Stimulated activated CD8-positive, alpha-beta memory T cell treated with anti-CD3 and anti-CD28 coated beads, Interleukin-12 subunit alpha, Interleukin-12 subunit beta, amount 100 ng/mL, for 4 hours (primary cell): ENCODE measurements at places on chromosomes 6 and 20.

DNA sequence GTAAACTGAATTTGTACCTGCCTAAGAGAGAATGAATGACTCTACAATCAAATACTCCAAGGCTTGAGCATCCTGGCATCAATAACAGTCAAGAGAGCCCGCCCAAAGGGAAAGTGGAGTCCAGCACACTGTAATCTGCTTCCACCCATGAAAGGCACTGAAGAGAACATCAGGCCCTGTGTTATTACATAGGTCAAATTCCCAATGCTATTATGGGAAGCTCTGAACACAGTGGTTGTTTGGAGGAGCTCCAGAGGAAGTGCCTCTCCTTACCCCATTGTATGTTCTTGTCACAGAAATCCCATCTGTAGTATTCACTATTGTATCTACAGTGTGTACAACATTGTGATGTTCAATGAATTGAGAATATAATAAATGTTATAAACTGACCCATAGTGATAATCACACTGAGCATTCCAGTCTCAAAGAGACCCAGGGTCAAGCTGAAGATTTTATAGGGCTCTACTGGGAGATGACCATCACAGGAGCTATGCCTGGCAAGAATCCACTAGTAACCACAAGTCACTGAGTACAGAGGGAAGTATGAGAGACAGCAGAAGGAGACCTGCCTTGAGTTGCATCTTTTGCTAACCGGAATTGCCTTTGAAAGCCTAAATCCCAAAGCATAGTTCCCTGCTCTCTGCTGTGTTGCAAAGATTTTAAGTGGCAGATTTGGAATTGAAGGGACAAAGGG, 446.7 kb downstream of the GJA1 start:
- DNase-seq = no peak

GRCh38 chr6:111276335-111276734, 189.0 kb downstream of the SLC16A10 start:
- DNase-seq = no peak

DNA sequence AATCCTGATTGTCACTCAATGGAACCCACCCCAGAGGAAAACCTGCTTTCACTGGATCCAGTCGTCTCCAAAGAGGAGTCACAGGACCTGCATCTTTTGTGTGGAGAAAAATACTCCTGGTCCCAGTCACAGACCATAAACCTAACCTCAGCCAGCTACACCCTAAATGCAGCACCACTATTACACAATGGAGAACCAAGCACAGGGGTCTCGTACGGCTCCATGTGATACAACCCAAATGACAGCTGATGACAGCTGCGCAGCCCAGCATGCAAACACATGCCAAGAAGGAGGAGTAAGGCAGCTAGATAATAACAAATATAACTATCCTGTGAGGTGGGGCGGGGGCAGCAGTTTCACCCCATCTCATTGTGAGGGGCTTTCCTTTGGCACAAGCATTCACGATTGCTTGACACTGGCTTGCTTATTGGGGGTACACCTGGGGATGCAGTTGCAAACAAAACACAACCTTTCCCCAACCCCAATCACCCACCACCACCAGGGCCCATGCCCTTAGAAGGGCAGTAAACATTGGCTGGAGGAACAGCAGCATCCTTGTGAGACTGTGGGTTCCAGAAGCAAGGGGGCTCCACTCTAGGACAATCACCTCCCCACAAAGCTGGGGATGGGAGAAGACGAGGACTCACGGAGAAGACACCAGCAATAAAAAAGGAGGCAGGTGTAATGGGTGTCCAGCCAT, 51.5 kb downstream of the TRERF1 start:
- DNase-seq = no peak

GRCh38 chr20:16434062-16434664, 139.1 kb downstream of the KIF16B start:
- peak; percentile 1 for DNase-seq

- DNase-seq = no peak
Measured at GRCh38 chr6:40634429-40634828, 47.3 kb upstream of the LRFN2 start.

- no peak for DNase-seq
Measured at GRCh38 chr6:41055149-41055548, 2.1 kb downstream of the APOBEC2 start.

DNA sequence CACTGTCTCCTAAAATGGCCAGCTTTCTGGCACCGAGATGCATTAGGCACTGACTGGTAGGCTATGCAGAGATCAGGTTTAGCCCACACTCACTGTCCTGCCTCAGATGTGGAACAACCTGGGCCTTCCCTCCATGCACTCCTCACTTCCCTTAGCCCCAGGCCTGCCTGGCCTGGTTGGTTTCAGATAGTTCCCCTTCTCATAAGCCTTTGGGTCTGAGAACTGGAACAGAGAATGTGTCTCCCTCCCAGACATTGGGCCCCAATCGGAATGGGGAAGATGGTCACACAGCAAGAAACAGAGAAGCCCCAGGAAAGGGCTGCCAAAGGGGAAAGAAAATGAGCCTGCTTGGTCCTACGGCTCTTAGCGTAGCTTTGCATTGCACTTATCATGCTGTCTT, 762.1 kb upstream of the CHD6 start:
- DNase-seq = no peak

DNA sequence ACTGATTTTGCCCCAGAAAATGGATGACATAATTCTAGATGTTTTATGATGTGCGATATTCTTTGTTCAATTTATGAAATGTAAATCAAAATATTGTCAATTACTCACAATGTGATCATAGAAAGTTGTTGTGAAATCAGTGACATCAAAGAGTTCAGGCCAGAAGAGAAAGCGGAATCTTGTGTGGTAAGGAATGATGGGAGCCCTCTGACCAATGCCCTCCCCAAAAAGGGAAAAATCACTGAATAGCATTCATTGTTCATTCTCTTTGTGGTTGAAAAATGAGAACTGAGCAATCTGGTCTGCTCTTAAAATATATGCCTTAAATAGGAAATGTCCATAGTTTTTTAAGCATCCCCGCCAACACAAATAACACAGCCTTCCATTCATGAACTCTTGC, 247.1 kb upstream of the GRIK2 start:
- DNase-seq = no peak

GRCh38 chr20:10131732-10132345, 86.8 kb upstream of the SNAP25 start:
- no peak for DNase-seq

GRCh38 chr6:36068586-36068985, 41.0 kb downstream of the MAPK14 start:
- no peak for DNase-seq

DNA sequence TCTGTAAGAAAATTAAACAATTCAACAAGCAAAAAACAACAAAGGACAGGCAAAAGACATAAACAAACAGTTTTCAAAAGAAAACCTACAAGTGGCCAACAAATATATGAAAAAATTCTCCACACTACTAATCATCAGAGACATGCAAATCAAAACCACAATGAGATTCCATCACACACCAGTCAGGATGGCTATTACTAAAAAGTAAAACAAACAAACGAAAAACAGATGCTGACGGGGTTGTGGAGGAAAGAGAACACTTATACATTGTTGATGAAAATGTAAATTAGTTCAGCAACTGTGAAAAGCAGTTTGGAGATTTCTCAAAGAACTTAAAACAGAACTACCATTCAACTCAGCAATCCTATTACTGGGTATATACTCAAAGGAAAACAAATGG, 537.6 kb downstream of the HDGFL1 start:
- no peak for DNase-seq

DNA sequence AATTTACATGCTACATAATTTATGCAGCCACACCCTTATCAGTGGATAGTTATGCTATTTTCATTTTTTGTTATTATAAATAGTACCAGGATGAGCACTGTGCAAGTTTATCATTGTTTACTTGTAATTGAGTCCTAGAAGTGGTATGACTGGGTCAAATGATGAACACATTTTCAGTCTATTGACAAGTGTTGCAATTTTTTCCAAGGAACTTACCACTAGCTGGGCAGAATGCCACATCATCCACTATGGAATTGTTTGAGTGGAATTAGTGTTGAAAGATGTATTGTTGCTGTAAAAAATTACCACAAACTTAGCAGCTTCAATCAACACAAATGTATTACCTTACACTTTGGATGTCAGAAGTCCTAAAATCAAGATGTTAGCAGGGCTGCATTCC, 38.1 kb upstream of the OPN5 start:
- DNase-seq = no peak

DNA sequence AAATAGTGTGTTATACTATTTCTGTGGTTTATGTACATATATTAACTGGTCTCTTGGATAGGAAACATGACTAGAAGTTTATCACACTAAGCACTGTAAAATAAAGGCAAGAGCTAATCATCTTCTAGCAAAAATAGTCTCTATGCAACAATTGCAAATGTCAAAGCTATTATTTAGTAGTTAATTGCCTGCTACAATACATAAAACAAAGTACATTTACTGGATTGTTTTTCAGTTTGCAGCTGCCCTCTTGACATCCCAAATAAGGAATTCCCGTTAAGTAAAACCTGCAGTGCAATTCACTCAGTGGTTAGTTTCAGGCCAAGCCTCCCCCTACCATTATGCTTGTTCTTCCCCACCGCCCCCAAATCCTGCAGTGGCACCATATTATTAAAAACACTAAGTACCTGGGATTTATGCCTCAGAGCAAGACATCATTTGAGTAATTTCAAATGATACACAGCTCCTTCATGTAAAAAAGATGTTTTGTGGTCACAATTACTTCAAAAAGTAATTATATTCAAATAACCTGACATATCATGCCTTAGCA, 1.6 kb upstream of the ATP5F1E start:
- DNase-seq = no peak

DNA sequence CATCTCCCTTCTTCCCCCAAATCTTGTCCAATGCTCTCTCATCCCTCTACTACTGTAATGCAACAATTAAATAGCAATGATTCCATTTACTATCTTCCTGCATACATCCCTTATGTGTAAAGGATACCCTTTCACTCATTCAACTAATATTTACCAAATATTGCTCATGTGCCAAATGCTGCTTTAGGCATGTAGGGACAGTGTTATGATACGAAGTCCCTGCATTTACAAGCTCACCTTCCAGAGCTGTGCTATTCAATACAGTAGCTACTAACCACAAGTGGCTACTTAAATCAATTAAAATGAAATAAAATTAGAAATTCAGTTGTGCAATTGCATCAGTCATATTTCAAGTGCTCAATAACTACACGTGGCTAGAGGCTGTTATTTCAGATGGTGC, 41.1 kb downstream of the GMDS start:
- DNase-seq = no peak

DNA sequence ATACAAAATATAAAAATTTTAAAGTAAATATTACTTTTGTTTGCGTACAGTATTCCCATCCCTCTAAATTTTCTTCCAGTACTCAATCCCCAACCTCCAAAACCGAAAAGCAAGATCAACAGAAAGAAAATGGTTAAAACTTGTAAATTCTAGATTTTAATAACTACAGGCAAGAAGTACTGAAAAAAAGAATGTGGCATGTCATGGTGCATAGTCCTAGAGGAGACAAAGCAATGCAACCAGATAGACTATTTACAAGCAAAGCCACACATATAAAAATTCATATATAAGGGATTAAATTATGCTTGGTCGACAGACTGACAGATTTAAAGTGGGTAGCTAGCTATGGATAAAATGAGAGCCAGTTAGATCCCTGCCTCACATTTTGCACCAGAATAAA, 56.5 kb upstream of the HFE start:
- DNase-seq = no peak

DNA sequence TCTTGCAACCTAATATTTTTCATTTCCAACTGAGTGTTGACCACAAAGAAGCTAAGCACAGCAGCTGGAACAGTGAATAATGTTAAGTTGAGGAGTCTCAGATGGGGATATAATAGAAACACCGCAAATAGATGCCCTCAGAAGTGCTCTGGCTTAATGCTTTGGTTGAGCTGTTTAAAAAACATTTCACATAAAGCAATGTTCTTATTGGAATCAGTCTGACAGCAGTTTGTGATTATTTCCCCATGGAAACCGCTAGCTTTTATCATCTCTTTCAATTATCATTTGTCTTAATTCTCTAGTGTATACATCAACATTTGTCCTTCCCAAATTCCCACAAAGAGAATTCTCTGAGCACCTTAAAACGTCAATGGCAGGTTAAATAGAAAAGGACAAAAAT, 30.8 kb downstream of the METTL24 start:
- DNase-seq = no peak

DNA sequence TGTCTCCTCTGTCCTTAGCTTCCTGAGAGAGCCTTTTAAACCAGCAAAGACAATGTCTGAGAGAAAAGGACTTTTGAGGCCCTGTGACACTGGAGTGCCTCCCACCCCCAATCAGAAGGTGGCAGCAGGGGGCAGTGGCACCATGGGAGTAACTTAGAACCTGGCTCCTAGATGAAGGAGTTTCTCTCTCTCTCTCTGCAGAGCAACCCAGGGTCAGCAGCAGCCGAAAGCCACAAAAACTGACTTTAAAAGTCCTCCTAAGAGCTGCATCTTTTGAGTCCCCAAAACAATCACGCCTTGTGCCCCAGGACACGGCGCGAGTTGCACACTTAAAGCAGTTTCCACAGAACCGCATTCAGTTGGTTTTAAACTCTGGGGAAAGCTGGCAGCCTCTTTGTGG, 5.3 kb upstream of the TCP11 start:
- no peak for DNase-seq

GRCh38 chr20:47713878-47714450, 71.3 kb downstream of the SULF2 start:
- no peak for DNase-seq

GRCh38 chr6:6105472-6106036, 98.8 kb upstream of the NRN1 start:
- no peak for DNase-seq

DNA sequence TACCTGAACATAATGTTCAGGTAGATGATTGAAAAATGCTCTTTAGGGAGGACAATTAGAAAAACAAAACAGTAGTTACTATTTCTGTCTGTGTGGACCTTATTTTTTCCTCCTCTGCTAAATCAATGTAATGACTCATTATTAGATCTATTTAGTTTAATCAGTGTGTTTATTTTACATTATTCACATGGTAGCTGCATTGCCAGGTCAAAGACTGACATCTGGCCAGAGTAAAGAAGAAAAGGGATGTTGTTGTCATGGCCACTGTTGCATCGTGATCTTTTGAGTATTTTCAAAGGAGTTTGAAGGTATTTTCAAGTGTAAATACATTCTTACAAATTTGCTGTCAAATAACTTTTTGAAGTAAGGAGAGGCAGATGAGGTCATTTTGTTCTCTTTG, 5.9 kb downstream of the CMTR1 start:
- DNase-seq = no peak
